ENCODE measurements at places on chromosomes 6 and 20. TPM values are rescaled to one million over a fixed set of nuclear protein-coding genes. Genes with fewer than 3 reads are reported as not detected.

DNA sequence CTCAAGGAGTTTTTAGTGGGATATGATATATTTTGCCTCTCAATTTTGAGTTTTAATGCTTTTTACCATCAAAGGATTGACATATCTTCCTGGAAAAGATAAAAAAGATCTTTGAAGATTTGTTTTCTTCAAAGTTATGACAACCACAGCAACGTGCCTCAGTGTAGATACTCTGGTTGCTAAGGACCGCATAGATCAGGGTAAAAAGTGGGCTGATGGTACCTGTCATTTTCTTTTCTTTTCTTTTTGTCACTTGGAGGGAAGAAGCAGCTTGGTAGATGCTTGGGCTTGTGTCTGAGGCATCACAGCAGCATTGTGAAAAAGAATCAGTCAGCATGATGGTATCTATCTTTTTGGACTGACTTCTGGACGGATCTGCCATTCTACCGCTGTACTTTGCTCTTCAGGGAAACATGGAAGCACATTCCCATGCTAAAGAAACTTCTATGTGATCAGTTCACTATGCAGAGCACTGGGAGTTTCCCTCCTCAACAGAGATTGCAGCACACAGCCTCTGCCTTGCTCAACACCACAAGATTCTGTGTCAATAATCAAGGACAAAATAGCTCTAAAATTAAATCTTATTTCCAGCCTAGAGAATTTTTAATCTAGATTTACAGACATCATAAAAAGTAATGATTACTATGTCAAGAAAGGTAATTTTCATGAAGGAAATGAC lies 54.8 kb upstream of the SGK1 start:
- DNase-seq: no peak

GRCh38 chr6:27669295-27669623 lies 196.4 kb upstream of the ZNF184 start:
- no peak for DNase-seq

GRCh38 chr6:134422426-134423231 lies 104.7 kb upstream of the SGK1 start:
- DNase-seq: no peak

GRCh38 chr6:154991207-154991606 lies 3.9 kb upstream of the TIAM2 start:
- DNase-seq: no peak

DNA sequence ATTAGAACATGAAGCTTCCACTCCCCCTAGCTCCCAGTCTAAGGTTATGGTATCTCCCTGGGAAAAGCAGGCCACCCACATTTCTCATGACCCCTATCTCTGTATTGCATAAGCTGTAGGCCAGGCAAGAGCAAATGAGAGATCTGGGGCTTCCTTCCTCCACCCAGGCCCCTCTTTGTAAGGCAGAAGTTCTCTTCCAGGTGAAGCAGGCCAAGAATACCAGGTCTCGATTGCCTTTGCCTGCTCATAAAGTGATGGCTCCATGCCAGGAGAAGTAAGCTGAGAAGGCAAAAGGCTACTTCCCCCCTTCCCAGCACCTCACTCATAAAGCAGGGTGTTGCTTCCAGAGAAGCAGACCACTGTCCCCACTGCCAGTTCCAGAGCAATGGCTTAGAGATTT lies 144.1 kb upstream of the KCNK16 start:
- DNase-seq: no peak

DNA sequence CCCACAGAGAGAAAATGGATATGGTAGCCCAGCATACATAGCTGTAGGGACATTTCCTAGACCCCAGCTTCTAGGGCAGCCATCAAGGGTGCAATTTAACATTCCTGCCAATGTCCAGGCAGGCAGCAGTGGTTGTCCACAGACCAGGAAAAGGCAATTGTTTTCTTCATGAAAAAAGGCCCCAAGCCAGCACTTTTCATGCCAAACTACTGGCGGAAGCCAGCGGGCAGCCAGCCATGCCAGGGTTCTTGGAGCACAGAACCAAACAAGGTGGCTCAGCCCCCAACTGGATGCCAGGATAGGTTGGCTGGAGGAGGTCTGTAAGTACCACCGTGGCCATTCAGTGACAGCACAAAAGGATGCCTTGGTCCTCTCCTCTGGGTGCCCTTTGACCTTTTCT lies 94.6 kb downstream of the BANF2 start:
- DNase-seq: no peak

- no peak for DNase-seq
Measured at GRCh38 chr6:129818251-129818650, 42.9 kb downstream of the TMEM244 start.

DNA sequence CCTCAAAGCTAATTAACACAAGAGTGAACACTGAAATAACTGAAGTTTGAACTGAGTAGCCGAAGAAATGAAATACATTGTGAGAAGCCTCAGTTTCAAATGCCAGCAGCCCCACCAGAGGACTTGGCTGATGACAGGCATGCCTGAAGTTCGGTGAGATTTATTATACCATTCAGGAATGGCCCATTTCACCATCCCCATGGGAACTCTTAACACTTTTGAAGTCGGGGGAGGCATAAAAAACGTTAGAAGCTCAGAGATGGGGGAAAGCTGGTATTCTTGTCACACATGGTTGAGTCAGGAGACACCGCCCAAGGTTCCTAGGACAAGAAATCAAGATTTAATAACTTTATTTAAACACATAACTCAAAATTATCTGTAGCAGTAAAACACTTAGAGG lies 17.6 kb upstream of the SLC22A3 start:
- DNase-seq: no peak

The LYRM4 gene
- 33.0 TPM for total RNA-seq

DNA sequence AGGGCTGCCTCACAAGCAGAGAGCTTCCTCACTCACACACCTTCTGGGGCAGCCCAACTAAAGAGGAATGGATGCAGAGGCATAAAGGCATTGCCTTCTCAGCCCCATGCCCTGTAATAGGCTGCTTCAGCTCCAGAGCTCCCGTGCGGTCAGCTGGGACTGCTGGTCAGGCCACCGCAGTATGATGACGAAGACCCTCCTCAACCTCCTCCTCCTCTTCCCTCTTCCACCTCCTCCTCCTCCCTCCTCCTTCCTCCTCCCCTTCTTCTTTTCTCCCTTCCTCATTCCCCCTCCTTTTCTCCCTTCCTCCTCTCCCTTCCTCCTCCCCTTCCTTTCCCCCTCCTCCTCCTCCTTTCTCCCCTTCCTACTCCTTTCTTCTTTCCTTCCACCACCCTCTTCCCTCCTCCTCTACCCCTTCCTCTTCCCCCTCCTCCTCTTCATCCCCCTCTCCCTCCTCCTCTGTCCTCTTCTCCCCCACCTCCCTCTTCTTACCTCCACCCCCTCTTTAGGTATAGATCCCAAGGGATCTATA lies 465.3 kb upstream of the CDH4 start:
- DNase-seq: no peak

DNA sequence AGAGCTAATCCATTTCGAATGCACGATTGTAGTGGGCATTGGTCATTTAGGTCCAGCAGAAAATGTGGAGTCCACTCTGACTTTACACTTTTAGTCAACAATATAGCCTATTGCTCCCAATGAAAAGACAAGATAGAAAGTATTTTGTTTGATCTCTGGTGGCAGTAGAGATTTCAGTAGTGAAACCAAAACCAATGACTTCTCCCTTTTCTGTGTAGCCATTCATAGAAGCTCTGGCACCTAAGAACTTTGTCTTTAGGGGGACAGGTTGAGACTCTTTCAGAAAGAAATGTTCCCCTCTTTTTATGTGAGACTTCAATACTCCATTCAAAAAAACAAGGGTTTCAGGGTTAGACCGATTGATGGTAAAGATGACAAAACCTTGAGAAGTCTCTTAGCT lies 510.8 kb upstream of the POU3F2 start:
- DNase-seq: no peak

DNA sequence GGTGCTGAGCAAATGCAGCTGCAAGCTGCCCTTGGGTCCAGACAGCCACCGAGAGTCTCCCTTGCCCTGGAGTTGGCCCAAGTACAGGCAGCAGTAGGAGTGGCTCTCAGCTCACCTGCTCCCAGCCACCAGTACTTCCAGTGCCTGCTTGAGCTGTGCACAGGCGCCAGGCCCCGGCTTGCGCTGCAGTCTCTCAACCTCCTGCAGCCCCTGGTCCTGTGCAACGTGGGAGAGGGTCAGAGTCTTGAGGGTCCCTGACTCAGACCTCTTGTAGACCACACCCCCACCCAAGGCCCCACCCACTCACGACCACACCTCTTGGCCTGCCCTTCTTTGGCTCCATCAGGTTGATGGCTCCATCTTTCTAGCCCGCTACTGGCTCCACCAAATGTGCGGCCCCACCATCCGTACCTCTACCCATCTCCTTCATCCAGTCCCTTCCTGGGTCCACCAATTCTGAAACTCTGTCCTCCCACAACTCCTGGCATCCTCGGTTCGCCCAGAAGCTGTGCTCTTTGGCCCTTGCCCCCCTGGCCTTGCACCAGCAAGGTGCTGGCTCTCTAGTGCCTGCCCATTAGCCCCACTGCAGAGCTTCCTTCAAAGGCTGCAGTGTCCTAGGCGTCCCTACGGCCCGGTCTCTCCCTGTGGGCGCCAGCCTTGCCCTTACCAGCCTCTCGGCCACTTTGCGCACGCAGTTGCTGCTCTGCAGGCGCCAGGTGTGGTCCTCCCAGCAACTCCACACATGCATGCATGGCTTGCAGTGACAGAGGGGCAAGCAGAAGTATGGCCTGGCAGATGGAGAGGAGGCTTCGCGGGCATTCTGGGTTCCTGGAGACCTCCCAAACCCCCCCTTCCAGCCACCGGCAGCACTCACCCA lies 16.5 kb upstream of the SPAG4 start:
- no peak for DNase-seq

The EFCAB8 gene
- total RNA-seq: 1.5 TPM

The SLC2A10 gene
- total RNA-seq: 9.4 TPM

DNA sequence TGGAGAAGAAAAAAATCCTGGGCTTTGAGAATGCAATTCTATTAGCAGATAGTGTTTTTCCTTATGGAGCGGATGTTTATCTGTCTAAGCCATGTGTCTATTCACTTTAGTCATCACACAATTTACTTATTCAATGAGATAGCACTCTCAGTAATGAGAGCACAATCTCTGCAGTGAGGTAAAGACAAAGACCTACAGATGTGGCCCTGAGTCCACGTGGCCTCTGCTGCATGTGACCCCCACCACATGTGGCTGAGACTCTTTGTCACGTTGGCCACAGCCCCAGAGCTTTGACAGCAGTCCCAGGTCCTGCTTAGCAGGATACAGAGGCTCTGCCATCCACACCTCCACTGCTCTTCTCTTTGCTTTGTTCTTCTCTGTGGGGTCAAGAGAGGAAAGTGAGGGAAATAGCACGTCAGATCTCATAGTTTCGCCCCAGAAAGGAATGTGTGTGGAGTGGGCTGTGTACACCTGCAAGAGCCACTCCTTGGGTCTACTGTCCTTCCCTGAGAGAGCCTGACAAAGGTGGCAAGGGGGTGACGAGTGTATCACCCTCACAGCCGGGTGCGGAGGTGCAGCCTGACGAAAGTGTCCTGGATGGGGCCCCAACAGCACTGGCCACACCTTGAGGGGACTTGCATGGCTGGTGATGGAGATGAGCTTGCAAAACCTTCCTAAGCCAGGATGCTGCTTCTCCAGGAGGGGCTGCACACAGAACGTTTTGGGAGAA lies 40.7 kb downstream of the ZNF831 start:
- no peak for DNase-seq

- DNase-seq: no peak
Measured at GRCh38 chr20:41587956-41588355, 30.2 kb downstream of the CHD6 start.

DNA sequence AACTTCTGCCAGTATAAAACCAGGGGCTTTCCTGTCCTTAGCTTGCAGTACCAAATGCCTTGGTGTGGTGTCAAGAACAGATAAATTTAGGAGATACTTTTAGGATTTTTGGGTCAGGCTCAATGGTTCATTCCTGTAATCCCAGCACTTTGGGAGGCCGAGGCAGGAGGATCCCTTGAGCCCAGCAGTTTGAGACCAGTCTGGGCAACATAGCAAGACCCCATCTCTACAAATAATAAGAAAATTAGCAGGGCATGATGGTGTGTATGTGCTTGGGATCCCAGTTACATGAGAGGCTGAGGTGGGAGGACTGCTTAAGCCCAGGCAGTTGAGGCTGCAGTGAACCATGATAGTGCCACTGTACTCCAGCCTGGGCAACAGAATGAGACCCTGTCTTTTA lies 3.2 kb upstream of the ZBTB12 start:
- no peak for DNase-seq

GRCh38 chr6:119173249-119174084 lies 95.0 kb upstream of the FAM184A start:
- no peak for DNase-seq

- no peak for DNase-seq
Measured at GRCh38 chr6:136880748-136881460, 41.2 kb upstream of the SLC35D3 start.

The BEND3 gene
- 9.1 TPM for total RNA-seq

The ZNF311 gene
- 1.7 TPM for total RNA-seq

GRCh38 chr20:17885076-17885475 lies 83.5 kb downstream of the SNX5 start:
- no peak for DNase-seq

DNA sequence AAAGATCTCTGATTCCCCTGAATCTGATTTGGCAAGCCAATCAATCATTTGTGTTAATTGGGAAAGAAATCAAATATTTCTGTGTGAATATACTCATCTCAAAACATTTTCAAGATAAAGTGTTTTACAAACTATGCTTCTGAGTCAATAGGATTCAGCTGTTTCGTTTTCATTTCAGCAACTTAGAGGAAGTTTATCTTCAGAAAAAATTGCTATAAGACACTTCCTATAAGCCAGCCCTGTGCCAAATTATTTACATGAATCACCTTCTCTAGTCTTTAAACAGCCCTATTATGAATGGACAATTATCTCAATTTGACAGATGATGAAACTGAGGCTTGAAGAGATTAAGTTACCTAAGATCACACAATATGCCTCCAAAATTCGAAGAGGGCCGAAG lies 10.9 kb downstream of the DEFB129 start:
- no peak for DNase-seq

GRCh38 chr6:93337014-93337413 lies 82.3 kb downstream of the EPHA7 start:
- DNase-seq: no peak

DNA sequence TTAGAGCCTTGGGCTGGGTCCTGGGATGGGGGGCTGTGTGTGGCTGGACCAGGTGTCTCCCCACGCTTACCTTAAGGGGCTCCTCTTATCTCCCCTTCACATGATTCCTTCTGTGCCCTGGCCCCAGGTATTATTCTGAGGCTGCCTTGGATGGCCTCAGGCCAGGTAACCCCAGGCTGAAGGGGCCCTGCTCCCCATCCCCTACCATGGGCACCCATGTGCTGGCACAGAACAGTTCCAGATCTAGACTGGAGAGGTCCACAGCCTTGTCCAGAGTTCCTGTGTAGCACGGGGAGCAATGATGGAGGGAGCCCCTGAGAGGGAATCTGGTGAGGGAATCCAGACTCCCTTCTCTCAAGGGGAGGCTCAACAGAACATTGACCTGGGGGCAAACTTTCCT lies 32.1 kb downstream of the MOCS1 start:
- DNase-seq: no peak

The GPX5 gene
- not detected for total RNA-seq

The FAM209B gene
- not detected for total RNA-seq

The RAB32 gene
- total RNA-seq: 31.2 TPM

The ELOVL4 gene
- total RNA-seq: 4.4 TPM

The ZKSCAN3 gene
- 7.3 TPM for total RNA-seq

- no peak for DNase-seq
Measured at GRCh38 chr6:166486536-166486880, 100.0 kb downstream of the RAMACL start.

Data from uterus (tissue), 4 donors.